Fibroblast of skin of left quadriceps (primary cell): ENCODE measurements at places on chromosomes 16 and 17.

GRCh38 chr17:10266296-10266876 lies 68.0 kb upstream of the GAS7 start:
- DNase-seq, result no peak

DNA sequence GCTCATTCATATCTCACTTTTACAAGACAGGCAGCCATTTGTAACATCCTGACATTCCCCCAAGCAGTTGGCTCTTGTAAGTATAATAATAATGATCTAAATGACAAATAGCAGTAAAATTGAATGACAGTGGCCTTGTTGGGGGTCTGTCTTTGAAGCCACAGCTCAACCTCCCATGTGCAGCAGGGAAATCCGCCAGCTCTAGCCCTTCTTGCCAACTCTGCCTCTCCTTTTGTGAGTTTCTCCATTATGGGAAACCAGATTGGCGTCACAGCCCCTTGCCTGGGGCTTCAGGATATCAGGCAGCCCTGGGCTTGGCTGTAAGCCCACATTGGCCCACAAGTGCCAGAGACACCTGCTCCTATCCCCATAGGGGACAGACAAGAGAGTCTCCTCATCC lies 70.4 kb upstream of the CACNG5 start:
- no peak for DNase-seq

DNA sequence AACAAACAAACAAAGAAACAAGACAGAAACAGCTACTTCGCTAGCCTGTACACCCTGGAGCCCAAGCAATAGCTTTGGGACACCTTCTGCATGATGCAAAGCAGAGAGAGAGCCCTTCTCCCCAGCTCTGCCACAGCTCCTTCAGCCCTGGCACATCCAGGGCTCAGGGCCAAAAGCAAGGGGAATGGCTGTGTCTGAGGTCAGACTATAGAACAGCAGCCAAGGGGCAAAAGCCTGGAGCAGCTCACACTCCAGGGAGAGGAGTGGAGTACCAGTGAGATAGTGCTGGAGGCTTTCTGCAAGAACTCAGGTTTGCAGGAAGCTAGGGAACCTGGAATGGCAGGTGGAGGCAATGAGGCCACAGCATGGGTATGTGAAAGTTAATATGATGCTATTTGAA lies 11.6 kb upstream of the SEPHS2 start:
- DNase-seq, result no peak

DNA sequence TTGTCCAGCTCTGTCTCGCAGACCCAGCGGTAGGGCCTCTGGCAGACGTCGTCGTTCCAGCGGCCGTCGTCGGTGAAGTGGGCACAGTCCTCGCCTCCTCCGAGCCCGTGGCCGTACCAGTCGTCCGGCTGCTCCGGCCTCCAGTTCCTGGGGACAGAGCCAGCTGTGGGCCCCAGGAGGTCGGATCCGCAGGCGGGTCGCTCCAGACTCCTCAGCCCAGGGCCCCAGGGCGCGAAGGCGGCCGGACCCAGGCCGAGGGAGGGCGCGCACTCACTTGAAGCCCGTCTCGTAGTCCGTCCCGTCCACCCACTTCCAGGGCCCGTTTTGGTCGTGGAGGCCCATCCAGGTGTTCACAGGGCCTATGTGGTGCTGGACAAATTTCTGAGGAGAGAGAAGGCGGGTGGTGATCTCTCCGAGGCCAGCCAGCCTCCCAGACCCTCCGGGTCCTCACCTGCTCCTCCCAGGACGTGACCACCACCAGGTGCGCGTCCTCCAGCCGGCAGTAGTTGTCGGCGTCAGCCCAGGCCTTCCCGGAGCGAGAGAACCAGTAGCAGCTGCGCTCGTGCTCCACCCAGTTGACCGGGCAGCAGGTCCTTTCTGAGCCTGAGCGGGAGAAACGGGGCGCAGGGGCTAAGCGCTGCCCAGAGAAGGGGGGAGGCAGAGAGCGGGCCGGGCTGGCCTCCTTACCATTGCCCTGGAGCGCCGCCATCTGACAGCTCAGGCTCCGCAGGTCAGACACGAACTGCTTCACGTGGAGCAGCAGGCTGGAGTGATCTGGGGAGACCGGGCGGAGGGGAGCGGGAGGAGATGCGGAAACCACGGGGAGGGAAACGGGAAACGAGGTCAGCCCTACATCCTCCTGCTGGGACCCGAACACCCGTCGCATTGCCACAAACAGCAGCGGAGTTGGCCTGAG lies 5.2 kb downstream of the ASGR1 start:
- no peak for DNase-seq

DNA sequence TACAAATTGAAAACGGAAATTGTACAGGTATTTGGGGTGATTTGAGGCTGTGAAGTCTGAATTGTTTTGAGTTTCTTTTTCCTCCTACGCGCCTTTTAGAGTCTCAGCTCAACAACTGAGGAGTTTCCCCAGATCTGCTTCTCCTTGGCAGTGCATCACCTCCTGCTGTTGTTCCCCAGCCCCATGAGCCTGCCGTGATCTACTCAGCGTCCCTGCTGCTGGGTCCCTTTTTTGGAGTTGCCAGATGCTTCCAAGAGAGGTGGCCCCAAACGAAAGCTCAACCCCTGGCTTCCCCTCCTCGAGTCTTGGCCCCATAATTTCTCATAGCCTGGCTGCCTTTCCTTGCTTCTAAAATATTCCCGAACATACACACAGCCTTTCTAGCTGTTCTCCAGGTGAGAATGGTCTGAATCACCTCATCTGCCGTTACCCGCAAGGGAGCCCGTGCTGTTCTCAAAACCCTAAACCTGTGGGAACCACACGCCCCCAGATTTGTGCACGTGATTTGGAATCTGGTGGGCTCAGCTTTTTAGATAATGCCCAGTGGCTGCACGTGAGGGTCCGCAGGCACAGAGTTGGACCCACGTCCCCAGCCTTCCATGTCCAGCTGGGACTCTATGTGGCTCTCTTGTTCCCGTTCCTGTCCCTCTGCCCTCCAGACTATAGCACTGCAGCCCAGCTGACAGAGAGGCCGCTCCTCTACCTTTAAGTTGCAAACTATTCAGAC lies 179.1 kb upstream of the CHMP6 start:
- no peak for DNase-seq

- DNase-seq, result no peak
These were observed 43.3 kb upstream of the CMIP start for GRCh38 chr16:81401035-81401950.
